ENCODE measurements at places on chromosomes 11 and 22.

- no peak for DNase-seq
These were observed 27.9 kb downstream of the TIMP3 start for GRCh38 chr22:32829451-32829851.

GRCh38 chr11:35363246-35363801 lies 56.0 kb downstream of the SLC1A2 start:
- DNase-seq, result no peak

- DNase-seq, result no peak
These were observed 28.8 kb upstream of the RRM1 start for GRCh38 chr11:4065601-4066377.

DNA sequence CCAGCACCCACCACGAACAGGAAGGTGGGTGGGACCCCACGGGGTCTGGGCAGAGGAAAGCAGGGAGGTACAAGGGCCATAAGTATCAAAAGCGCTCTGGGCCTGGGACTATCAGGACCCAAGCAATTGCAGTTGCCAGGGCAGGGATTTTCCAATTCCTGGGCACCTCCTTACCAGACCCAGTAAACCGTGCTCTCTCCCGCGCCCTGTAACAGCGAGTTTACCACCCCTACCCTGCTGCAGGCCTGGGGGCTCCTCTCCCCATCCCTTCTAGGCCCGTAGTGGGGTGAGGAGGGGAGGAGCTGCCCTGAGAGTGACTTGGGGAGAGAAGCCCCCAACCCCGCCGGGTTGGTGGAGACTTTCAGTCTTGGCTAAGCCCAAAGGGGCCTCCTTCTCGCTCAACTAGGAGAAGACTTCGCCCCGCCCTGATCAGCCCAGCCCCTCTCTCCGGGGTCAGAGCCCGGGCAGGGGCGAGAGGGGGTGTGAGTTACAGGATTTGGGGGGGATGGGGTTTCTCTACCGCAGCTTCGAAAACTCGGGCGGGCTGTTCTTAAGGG lies 5.4 kb downstream of the PAX6 start:
- peak; percentile 37 for DNase-seq

DNA sequence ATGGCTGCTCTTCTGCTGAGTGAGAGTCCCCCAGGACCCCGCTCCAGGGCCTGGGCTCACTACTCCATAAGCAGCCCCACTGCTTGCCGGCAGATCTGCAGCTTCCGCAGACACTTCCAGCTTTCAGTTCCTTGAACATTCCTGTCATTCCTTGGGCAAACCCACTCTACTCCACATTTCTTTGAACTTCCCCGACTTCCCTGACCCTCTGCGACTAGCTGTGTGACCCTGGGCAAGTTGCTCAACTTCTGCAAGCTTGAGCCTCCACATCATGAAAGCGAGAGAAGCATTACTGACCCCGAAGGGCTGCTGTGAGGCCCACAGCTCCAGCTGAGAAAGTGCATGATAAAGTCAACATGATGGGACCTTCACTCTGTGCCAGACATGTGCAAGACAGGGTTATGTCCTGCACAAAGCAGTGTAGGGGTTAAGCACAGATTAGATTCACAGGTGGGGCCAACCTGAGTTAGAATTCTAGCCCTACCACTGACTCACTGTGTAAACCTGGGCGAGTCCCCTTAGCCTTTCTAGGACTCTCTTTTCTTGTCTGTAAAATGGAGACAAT lies 51.8 kb downstream of the THAP12 start:
- DNase-seq, result peak; percentile 69

DNA sequence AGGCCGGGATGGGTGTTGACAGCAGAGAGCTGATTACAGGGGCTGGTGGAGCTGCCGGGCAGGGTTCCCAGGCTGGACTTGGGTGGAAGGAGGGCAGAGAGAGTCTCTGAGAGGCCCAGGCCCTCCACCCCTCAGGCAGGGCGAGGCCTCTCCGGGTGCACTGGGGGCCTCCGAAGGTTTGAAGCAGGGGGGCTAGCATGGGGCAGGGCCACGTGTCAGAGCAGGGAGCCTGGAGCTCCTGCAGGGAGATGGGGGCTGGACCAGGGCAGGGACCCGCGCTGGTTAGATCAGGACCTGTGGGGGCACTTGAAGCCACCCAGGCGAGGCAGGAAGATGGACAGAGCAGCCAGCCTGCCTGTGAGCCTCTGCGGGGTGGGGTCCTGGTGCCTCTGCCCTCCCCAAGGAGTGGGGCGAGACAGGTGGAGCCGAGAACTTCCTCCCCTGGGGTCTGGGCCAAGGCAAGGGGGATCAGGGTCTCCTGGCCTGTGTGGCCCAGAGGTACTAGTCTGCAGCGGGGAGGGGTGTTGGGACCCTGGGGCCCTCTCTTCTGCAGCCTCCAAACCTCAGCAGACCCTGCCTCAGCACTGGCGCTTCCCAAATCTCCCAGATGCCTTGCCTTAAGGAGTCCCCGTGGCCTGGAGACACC lies 911 bp downstream of the PANX2 start:
- DNase-seq, result no peak

Data from 8988T (cell line).